Keratinocyte (primary cell): ENCODE measurements at places on chromosomes 12 and 14.

DNA sequence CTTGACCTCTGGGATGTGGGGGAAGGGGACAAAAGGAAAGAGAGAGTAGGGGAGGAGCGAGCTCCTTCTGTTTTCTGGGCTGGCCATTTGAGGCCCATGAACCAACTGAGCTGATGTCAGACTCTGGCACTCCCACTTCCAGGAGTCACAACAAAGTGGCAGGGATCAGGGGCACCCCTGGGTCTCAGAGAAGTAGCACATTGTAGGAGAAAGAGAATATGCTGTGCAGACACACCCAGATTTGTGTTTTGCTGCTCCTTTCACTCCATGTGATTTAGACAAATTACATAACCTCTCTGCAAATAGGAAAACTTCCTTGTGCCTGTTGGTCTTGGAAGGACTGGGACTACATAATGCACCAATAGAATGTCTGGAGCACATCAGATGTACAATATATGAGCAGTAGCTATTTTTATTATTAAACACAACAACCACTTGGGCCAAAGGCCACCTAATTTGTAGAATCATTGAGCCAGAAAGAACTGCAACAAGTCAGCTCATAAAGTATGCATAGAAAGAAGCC lies 265.5 kb downstream of the ZFP36L1 start:
- no peak for DNase-seq

DNA sequence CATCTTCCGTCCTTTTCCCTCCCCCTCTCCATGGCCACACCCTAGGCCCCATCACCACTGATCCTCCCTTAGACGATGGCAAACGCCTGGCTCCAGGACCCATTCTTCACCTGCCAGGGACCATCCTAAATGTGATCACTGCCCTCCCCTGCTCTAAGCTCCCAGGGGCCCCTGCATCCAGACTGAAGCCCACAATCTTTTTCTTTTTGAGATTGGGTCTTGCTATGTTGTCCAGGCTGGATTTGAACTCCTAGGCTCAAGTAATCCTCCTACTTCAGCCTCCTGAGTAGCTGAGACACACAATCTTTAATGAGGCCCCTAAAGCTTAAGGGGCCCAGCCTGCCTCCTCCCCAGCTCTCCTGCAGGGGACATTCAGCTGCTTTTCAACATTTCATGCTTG lies 15.3 kb downstream of the RBM19 start:
- no peak for DNase-seq

- no peak for DNase-seq
Observed at GRCh38 chr12:103997286-103997900, 31.7 kb downstream of the TDG start.

DNA sequence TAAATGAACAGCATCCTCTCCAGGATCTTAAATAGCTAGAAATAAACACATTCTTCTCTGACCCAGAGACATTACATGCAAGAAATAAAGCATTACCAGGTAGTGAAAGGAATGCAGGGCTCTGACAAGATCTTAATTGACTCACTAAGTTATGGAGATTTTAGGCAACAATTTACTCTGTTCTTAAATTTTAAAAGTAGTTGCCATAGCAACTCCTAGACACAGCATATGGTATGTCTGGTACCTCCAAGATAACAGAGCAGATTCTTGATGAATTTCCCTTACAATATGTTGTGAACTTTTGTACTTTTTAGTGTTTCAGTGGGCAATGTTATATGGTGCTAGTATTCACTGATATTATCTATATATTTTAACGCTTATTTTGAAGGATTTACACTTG lies 76.7 kb upstream of the G2E3 start:
- DNase-seq, result no peak

- no peak for DNase-seq
Observed at GRCh38 chr14:102645746-102646440, 53.4 kb downstream of the RCOR1 start.

DNA sequence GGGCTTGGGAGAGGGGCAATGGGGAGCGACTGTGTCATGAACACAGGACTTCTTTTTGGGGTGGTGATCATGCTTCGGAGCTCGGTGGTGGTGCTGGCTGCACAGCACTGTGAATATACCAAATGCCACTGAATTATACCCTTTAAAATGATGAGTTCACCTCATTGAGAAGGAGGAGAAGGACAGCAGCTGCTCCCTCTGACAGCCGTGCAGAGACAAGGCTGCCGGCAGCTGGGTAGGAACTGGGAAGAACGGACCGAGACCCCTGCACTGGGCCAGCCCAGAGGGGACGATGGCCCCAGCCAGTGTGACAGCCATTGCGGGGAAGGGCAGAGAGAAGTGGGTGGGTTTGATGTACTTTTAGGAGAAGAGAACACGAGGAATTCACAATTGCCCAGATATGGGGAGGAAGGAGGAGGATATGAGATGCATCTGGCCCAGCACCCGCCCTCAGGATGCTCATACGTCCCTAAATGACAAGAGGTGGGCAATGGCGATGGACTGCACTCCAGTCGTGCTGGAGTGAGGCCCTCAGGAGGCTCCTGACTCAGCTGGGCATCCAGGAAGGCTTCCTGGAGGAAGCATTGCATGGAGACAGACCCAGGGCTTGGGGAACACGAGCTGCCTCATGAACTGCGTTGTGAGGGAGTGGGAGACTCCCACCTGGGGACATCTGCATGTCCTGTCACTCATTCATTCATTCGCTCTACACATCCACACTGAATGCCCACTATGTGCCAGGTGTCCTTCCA lies 64.3 kb upstream of the C14orf180 start:
- no peak for DNase-seq

DNA sequence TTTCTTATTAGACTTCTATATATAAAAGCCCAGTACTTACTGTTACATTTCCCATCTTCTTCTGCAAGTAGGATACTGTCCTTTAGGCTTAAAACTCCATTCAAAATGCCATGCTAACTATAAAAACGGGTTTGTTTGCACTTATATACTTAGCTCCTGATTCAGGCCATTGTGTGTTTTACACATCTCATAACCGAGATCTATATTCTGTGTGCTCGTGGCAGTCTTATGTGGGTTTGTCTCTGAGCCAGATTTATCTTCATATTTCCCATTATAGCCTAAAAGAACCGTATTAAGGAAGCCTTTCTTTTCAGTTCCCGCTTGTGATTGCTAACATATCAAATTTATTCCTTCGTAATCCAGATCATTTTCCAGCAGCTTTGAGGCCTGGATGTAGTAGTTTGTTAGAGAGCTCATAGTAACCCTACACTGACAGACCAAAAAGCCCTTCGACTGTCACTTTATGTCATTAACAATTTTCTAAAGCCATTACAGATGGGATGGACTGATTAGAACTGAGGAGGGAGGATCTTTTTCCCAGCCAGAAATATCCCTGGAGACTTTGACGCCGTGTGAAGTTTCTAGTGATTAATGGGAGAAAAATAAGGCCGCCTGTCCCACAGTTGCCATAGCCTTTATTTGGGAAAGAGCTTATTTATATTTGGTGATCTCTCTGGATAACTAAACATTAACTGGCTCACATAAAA lies 508.5 kb downstream of the FOXG1 start:
- no peak for DNase-seq

DNA sequence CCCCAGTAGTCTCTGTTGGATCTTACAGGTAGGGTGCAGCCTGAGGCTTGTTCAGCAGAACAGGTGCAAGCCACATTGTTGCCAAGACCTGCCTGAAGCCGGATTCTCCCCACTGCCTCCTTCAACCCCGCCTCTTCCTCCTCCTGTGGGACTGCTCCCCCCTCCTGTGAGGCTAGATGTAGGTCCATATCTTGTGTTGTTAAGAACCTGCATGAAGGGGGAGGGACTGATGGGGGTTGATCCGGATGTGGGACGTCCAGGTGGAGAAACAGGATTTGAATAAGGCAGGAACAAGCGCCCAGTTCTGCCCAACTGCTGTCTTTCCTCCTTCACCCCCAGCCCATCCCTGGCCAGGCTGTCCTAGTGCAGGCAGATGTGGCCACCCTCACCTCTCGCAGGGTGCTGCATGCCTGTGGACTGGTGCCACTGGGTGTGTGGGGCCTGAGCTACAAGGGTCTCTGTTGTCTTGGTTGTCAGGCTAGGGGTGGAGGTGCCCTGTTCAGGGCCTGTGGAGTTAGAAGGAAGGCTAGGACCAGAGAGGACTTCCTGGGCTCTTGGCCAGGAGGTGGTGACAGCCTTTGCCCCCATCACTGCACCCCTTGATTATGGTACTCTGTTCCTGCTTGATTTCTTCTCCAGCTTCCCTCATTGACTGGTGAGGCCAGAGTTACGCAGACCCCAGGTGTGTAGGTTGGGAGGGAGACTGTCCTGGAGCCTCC lies 1.4 kb downstream of the NR4A1 start:
- no peak for DNase-seq

- DNase-seq, result no peak
Observed at GRCh38 chr12:132804426-132804861, 24.2 kb downstream of the GOLGA3 start.
